Stimulated activated CD8-positive, alpha-beta memory T cell treated with anti-CD3 and anti-CD28 coated beads, Interleukin-2, amount 100 ng/mL, for 48 hours (primary cell): ENCODE measurements at places on chromosomes 2 and 18.

DNA sequence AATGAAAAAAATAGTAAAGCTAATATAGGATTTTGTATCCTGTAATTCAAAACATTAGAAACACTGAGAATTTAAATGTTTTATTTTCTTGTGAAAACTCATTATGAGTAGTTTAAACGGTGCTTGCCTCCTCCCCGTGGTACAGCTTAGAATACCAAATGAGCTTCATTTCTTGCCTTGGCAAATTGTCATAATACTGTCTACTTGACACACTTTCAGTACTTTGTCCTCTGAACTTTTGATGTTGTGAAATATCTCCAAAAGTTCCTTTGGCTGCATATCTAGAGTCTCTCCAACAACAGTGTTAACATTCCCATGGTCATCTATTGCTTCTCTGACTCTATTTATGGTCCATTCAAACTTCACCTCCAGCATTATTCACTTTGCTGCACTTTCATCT lies 61.9 kb upstream of the EPB41L5 start:
- DNase-seq, result no peak

- peak; percentile 56 for DNase-seq
Measured at GRCh38 chr18:51110073-51110797, 80.2 kb downstream of the SMAD4 start.

- DNase-seq, result no peak
Measured at GRCh38 chr2:27963472-27963871, 72.9 kb downstream of the BABAM2 start.

DNA sequence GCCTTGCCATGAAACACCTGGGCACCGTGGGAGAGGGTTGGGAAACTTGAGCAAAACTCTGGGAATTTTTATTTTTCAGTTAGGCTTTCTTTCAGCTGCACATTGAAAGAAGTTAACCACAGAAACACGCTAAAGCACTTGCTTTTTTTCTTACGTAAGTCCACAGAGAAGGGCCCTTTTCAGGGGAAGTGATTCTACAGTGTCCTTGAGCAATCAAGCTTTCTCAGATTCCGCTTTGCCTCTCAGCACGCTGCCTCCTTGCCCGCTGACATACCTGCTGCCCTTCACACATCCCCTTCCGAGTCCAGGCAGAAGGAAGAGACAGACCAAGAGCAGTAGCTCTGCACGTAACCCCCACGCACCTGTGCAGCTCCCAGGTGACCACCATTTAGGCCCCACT lies 135.5 kb upstream of the MYT1L start:
- no peak for DNase-seq

- no peak for DNase-seq
Measured at GRCh38 chr2:134943540-134943939, 24.9 kb downstream of the CCNT2 start.

DNA sequence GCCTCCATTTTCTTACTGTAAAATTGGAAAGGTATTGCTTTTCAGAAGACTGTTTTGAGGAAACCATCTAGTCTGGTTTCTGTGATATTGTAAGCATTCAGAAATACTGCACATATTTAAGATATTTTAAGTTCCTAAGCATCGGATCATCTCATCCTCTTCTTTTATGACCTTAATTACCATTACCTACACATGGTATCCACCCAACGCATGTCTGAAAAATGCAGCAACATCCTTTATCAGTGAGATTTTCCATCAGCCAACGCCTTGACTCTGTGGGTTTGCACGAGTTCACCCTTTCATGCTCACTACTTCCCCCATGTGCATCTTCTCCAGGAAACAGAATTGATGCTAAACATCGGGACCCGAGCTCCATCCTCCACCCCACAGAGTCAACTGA lies 84.3 kb downstream of the COL4A4 start:
- no peak for DNase-seq

DNA sequence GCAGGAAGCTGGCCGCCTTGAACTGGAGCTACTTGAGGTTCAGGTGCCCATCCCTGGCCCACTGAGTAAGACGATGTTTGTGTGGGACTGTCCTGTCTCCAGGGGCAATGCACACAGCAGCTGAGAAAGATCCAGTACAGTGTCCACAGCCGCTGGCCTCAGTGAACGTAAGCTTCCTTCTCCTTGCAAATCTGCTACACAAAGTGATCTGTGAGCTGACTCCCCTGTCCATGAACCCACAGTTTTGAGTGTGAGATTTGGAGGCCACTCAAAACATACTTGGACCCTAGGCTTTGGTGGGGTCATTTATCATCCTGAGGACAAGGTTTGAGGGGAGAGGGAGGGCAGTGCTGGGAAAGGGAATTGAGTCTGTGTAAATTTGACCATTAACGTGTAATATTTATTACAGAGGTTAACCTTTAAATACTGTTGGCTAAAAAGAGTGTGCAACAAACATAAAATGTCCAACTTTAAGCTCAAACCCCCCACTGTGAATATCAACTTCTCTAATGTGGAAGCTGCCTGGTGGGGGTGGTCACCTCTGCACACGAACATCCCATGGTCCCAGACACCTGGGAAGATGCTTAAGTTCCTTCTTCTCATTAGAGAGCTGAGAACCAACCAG lies 4.9 kb upstream of the CYS1 start:
- DNase-seq, result no peak

DNA sequence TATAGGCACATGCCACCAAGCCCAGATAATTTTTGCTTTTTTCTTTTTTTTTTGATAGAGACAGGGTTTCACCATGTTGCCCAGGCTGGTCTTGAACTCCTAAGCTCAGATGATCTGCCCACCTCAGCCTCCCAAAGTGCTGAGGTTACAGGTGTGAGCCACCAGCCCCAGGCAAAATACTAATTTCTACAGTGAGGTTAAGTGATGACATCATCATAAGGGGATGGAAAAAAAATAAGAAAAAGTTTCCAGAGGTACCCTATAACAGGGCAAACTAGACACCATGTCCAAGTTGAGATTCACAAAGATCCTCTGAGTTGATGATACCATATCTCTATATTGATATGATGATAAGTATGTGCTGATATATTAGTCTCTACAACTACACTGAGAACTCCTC lies 163.7 kb upstream of the ACVR2A start:
- DNase-seq, result no peak

DNA sequence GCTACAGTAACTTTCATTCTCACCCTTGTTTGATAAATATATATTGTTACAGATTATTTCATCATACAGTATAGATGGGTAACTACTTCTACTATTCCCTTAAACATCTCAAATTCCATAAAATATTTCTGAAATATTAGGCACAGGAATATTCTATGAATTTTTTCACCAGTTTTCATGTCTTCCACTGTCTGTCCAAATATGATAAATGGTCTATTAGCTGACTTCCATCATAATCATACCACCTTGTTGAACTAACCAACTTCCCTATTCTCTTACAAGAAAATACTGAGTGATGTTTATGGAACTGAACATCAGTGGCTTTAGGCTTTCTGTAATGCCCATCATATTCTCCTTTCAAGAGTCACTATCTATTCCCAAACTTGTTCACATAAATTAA lies 82.4 kb downstream of the TRAPPC8 start:
- DNase-seq, result no peak
